Stimulated activated CD4-positive, alpha-beta T cell treated with anti-CD3 and anti-CD28 coated beads, Interleukin-1b, Interleukin-23, amount 100 ng/mL, for 1 hour (primary cell): ENCODE measurements at places on chromosomes 16 and 17.

- DNase-seq = peak; percentile 30
These were observed 8.3 kb upstream of the RAB5C start for GRCh38 chr17:42163113-42163512.

GRCh38 chr17:11334493-11334892 lies 93.5 kb downstream of the SHISA6 start:
- no peak for DNase-seq

DNA sequence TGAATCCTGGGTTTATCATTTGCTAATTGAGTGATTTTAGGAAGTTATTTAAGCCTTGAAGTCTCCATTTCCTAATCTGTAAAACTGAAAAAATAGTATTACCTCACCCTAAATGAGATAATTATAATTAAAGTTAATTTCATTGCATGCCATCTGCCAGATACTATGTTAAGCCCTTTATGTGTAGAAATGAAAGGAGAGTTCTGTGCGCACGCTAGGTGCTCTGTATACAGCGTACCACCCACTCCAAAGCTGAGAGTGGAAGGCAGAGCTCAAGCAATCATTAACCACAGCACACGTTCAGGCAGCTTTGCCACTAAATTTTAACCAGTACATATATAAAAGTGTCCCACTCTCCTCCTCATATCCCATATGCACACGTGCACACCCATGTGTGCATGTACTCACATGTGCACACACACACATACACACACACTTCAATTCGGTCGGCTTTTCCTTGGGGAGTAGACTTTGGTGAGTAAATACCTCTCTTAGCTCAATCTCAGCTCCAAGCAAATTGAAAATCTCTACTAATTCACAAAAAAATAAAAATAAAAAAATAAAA lies 204.8 kb downstream of the GRIN2A start:
- DNase-seq = no peak

DNA sequence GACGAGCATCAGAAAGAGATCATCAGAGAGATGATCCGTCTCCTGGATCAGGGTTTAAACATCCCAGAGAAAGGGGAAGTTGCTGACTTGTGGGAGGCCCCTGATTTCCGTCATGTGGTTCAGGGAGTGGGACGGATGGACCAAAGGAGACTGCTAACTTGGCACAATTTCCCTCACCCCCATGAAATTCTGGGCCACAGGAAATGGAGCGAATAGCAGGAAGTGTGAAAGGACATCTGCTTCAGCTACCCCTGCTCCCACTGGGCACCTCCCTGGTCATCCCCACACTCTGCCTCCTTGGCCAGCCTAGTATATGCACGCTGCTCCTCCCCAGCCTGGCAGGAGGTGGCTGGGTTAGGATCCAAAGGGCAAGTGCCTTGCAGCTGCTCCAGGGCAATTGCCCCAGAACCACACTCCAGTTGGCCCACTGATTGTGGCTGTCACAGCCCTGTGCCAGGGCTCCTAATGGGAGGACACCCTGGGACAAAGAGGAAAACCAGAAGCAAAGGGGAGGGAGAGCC lies 1.3 kb downstream of the ARRB2 start:
- DNase-seq = no peak

DNA sequence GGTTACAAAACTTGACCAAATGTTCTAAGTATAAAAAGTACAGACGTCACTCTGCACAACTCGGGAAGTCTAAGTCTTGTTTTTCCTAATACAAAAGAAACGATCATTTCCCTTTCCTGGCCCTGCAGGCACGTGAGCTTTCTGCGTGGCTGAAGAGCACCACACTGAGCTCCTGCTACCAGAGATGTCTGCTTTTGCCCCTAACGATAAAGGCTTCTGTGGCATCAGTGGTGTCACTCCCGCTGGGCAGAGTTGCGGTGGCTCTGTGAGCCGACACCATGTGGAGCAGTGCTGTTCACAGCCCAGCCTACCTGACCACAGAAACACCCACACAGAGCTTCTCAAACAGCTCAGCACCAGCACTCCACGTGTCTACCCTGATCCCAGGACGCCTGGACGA lies 20.5 kb downstream of the EMC8 start:
- DNase-seq = no peak

DNA sequence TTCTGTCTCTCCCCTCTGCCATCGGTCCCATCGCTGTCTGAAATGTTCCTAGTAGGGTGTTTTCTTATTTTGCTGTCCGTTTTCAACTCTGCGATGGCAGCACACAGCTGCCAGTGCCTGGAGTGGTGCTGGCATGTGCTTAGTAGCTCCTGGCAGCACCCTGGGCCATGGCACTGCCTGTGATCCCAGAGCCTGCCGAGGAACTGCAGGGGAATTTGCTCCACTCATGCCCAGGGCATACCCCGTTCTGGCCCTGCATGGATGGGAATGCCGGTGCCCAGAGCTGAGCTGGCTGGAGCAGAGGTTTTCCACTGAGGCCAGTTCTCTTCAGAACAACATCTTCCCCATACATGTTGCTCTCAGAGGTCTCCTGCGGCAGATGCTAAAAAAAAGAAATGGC lies 43.1 kb downstream of the GPT2 start:
- no peak for DNase-seq

- no peak for DNase-seq
These were observed 43.9 kb upstream of the TEKT3 start for GRCh38 chr17:15385305-15385704.

DNA sequence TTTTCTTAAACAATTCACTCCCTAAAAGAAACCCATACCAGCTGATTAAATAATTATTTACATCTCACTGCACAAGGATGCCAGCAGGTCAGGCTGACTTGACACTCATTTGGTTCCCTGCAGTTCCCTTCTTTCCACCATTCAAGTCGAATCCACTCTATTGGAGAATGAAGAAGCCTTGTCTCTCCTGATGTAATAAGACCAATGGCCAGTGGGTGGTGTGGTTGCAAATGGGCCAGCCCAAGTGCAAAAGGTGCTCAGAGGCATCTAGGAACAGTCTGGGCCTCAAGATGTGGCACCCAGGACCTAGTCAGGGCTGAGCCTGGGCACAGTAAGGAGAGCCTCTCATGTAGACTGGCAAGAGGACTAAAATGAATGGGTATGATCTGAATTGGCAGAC lies 9.3 kb downstream of the C16orf78 start:
- DNase-seq = no peak

- no peak for DNase-seq
These were observed 306.1 kb downstream of the ABCC12 start for GRCh38 chr16:47849736-47850135.

- DNase-seq = no peak
These were observed 25.9 kb downstream of the GRIN2C start for GRCh38 chr17:74833501-74834377.

DNA sequence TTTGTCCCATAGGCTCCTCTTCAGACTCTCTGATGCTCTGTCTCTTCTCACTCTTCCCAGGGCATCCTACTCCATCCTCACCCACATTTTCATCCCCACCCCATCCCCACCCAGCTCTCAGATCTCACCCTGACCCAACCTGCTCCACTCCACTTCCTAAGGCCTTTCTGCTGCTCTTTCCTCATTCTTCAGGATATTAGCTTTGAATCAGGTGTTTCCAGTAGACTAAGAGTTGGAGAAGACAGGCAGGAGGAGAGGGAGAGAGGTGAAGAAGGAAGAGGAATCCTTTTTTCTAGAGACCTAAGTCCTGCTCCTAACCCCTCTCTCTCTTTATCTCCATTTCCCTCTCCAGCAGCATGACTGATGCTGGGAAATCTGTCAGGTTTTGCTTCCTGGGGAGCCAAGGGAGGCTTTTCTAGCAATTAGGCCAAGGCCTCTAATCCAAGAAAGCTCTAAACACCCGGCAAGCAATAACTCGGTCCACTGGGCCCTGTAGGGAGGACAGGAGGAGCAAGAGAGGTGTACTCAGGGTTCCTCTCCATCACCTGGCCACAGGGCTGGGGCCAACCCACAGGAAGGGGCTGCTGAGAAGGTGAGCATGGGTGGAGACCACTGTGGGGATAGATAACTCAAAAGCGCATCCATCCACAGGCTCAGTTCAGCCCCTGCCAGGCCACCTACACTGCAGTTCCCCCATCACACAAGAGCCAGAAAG lies 133.3 kb downstream of the TMEM132E start:
- no peak for DNase-seq

GRCh38 chr17:8963647-8964258 lies 1.8 kb downstream of the PIK3R5 start:
- no peak for DNase-seq

- DNase-seq = no peak
These were observed 158.3 kb upstream of the PLCG2 start for GRCh38 chr16:81620796-81621195.

DNA sequence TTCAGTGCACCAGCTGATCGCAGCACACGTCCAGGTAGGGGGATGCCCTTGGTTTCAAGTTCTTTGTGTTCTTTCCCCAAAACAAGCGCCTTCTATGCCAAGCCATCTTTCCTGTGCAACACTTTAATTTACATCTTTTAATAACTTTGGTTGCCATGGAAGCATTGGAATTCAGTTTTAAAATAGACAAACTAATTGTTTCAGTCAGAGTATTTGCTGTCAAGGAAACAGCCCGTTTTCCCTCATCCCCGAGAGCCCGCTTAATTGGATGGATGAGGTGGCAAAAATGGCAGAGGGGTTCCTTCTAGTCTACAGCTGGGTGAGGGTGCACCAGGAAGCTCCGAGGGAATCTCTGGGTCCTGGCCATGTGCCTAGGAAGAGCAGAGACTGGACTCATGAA lies 793.7 kb upstream of the EEF2KMT start:
- no peak for DNase-seq

GRCh38 chr16:67213197-67214019 lies 13.5 kb upstream of the TMEM208 start:
- DNase-seq = no peak

- no peak for DNase-seq
These were observed 19.1 kb upstream of the ALDH3A2 start for GRCh38 chr17:19629449-19629848.

DNA sequence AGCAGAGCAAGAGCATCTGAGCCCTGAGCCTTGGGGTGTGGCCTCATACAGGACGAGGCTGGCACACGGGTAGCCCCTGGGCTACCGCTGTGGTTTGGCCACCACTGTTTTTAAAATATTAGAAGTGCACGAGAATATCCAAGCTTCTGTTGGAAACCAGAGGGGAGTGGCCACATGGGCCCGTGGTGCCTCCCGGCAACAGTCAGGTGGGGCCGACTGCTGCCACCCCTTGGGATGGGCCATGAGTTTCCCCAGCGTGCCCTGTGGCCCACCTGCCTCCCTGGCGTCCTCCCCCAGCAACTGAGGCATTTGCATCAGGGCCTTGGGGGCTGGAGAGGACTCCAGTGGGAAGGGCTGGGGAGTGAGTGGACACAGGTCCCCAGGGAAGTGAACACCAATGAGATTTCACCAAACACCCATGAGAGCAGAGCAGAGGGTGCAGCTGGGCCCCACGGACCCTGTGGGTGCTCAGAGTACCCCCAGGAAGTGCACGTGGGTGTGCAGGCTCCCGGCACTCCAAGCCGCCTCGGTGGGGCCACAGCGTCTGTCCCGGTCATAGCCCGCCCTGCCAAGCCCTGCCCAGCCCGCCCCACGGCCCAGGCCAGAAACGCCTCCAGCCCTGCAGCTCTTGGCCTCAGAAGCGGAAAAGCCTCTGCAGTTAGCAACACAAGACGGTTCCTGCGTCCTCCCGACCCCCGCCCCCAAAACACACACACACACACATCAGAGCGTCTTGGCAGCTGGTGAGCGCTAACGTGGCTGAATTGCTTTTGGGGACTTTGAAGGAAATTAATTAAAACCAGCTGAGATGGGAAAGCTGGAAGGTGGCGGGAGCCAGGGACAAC lies 22.7 kb downstream of the ZNF469 start:
- DNase-seq = no peak

- DNase-seq = no peak
These were observed 317.6 kb downstream of the SEC14L1 start for GRCh38 chr17:77458202-77459017.

GRCh38 chr16:10940501-10941079 lies 1.7 kb downstream of the DEXI start:
- DNase-seq = no peak

- DNase-seq = no peak
These were observed 48.6 kb upstream of the DDX52 start for GRCh38 chr17:37691807-37692206.

DNA sequence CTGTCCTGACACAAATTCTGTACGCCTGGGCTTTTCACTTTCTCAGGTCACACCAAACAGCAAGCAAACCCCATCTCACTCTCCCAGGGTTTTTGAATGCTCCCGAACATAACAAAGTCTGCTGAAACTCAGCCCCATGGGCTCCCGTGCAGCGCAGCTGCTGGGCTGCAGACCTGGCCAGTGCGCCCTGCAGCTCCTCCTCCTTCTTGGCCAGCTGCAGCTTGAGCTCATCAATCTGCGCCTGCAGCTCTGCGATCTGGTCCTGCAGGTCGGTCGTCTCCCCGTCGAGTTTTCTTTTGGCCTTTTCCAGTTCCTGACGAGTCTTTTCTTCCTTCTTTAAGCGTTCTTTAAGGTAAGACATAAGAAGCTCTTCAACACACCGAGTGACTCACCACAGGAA lies 70.5 kb downstream of the NDEL1 start:
- no peak for DNase-seq

DNA sequence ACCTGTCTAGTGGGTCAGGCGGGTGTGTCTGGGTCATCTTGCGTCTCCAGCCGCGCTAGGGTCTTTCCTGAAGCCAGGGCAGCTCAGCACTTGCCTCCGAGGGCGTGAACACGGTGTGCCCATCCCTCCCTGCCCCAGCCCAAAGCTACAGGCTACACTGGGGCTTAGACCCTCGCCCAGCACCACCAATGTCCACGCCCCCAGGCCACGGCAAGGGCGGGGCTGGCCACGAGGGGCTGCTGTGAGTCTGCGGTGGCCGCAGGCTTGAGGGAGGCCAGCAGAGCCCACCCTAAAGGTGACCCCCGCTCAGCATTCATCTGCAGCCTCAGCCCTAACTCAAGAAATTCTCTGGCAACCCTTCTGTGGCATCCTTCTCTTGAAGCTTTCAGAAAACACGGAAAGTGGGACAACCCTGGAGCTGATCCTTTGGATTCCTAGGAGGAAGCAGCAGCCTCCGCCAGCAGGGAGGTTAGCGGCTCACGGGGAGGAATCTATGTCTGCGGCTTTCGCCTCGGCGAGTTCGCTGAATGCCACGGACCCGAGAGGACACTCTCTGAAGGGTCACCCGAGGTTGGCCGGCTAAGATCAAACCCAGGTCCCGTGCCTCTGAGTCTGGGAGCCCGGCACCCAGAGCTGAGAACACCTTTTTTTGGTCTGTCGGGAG lies 41.7 kb downstream of the TIMM22 start:
- DNase-seq = no peak

- no peak for DNase-seq
These were observed 22.8 kb downstream of the TRPV2 start for GRCh38 chr17:16438173-16438556.

GRCh38 chr16:20911361-20911760 lies 10.8 kb downstream of the LYRM1 start:
- no peak for DNase-seq
